Activated T-cell treated with anti-CD3 and anti-CD28 coated beads, Interleukin-2, amount 50 U/mL, for 72 hours (primary cell): ENCODE measurements at places on chromosomes 2 and 18. TPM values are rescaled to one million over a fixed set of nuclear protein-coding genes. Genes with fewer than 3 reads are reported as not detected.
A peak's percentile ranks its signal among the peaks of the same experiment; 100 is the strongest.

- peak overlapping the region; percentile 88 for H3K27ac ChIP-seq
- peaks cover 4% of the 10 kb centered on the region for H3K36me3 ChIP-seq
- peaks cover 47% of the 10 kb centered on the region for H3K4me1 ChIP-seq
Observed at GRCh38 chr2:85853499-85854165, 35.2 kb downstream of the ST3GAL5 start.

DNA sequence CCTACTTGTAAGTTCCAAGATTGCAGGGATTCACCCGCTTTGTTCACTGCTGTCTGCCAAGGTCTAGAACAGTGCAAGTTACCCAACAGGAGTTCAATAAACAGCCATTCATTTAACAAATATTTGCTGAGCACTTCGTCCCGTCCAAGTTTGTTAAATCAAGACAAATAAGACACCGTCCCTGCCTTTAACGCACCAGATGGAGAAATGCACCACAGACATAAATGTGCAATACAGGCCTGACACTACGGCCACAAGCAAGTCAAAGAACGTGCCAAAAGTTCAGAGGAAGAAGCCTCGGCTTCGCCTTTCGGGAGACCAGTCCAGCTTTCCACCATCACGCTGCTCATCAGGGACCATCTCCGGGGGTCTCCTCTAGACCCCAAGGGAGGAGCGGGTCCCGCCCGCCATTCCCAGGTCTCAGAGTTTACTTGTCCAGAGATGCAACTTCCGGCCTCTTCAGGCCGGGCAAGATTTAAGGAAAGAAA is 429 bp downstream of the C2orf76 start:
- peaks cover 11% of the 10 kb centered on the region for H3K36me3 ChIP-seq
- peak overlapping the region; percentile 100 for H3K4me3 ChIP-seq
- no peak for DNase-seq
- H3K4me1 ChIP-seq = peaks cover 42% of the 10 kb centered on the region
- H3K27me3 ChIP-seq = no peaks in the 10 kb centered on the region

DNA sequence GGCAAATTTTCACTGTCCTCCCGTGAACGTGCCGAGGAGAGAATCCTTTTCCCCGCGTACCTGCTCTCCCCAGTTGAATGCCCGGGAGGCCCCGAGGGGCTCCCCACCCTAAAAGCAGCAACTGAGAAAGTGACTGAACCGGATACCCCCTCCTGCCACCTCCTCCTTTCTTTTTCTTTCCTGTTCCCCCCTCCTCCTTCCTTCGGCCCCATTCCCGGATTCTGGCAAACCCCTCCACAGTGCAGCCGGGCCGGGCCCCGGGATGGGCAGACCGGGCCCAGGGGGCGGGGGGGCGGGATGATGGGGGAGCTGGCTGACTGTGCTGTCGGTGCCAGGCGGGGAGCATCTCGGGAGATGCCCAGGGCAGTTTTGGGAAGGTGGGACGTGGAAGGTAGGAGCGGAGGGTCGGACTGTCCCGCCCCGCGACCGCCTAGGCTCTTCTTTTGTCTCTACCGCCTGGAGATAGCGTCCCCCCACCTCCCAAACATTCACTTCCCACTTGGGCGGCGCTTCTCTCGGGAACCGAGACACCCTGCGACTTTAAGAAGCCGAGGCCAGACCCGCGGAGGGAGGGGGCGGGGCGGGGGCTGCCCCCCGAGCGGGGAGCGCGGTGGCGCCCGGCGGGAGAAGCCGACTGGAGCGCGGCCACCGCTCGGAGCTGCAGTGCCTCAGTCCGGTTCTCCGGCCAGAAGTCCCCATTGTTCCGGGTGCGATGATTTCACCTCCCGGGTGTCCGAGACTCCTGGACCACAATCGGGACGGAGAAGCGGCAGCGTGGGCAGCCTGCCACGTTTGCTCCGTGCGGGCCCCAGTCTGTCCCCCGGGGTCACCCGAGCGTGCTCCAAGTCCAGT is 8.2 kb downstream of the DLX2 start:
- DNase-seq = no peak
- H3K27ac ChIP-seq = no peak overlapping the region
- peaks cover 3% of the 10 kb centered on the region for H3K36me3 ChIP-seq
- peak overlapping the region; percentile 85 for H3K4me3 ChIP-seq

DNA sequence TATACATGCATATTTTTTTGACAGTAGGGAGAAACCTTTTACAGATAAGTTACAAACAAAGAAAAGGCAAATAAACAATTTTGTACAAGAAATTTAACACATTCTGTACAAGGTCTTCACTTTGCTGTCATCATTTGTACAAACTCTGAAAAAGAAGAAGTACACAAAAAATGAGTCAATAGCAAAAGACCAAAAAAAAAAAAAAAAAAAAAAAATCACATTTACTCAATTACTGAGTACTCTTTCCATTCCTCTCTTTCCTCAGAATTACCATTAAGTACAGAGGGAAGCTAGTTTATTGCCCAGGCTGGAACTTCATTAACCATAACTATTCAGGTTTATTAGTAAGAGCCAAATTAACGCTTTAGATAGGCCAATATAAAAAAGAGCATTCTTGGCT is 5.6 kb upstream of the STPG4 start:
- peak overlapping the region; percentile 33 for H3K27ac ChIP-seq
- DNase-seq = no peak
- H3K4me3 ChIP-seq = no peak overlapping the region
- H3K36me3 ChIP-seq = peaks cover 46% of the 10 kb centered on the region
- no peaks in the 10 kb centered on the region for H3K27me3 ChIP-seq
- H3K4me1 ChIP-seq = peaks cover 34% of the 10 kb centered on the region

- H3K27me3 ChIP-seq = no peaks in the 10 kb centered on the region
- H3K27ac ChIP-seq = no peak overlapping the region
- no peak for DNase-seq
- no peaks in the 10 kb centered on the region for H3K36me3 ChIP-seq
- H3K4me3 ChIP-seq = no peak overlapping the region
Observed at GRCh38 chr2:37915773-37916172, 9.3 kb upstream of the RMDN2 start.

- DNase-seq = no peak
- peak overlapping the region; percentile 22 for H3K4me3 ChIP-seq
- no peaks in the 10 kb centered on the region for H3K27me3 ChIP-seq
Observed at GRCh38 chr2:198004173-198004572, 199.8 kb downstream of the PLCL1 start.

DNA sequence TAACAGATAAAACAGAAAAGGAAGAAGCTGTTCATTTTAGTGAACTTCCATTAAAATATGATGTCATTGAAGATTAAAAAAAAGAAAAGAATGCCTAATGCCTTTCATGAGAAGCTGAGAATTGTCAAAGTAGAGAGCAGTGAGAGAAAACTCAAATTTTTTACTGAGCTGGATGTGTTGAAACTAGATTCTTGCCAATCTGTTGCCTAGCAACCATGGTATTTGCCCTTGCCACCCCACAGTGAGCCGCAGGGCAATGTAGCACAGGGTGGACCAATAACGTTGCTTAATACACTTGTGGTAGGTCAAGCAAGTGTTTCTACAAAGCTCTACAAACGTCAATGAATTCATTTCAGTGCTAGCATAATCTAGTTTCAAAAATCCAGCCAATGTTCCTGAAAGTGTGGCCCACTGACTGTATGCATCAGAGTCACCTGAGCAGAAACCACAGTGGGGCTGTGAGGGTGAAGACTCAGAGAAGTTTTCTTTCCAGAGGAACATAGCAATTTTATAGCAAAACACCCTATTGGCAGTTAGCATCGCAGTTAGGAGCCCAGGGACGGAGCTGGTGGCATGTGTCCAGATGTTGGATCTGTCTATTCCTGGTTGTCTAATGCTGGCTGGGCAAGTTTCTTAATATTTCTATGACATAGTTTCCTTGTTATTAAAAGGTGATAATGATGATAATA is 132.2 kb downstream of the DOCK10 start:
- no peaks in the 10 kb centered on the region for H3K27me3 ChIP-seq
- H3K4me3 ChIP-seq = peak overlapping the region; percentile 68
- H3K36me3 ChIP-seq = peaks cover 14% of the 10 kb centered on the region
- H3K27ac ChIP-seq = peak overlapping the region; percentile 86

TTN gene
- total RNA-seq = 6.6 TPM
